ENCODE measurements at places on chromosomes 2 and 18. TPM values are rescaled to one million over a fixed set of nuclear protein-coding genes. Genes with fewer than 3 reads are reported as not detected.

The NGEF gene
- 25.1 TPM for total RNA-seq

The SLC9A4 gene
- not detected for total RNA-seq

The WNT10A gene
- total RNA-seq, result 0.39 TPM

The SMYD1 gene
- not detected for total RNA-seq

The SGPP2 gene
- total RNA-seq, result not detected

The NMUR1 gene
- 0.22 TPM for total RNA-seq

The ZSWIM2 gene
- total RNA-seq, result not detected

The FBXO11 gene
- total RNA-seq, result 72.0 TPM

The NT5DC4 gene
- total RNA-seq, result not detected

The GPR75 gene
- total RNA-seq, result 2.1 TPM

The PFN4 gene
- total RNA-seq, result not detected

The THSD7B gene
- total RNA-seq, result 1.6 TPM

The PAX3 gene
- not detected for total RNA-seq

The SCYGR4 gene
- not detected for total RNA-seq

The UGT1A8 gene
- not detected for total RNA-seq

The HAT1 gene
- total RNA-seq, result 18.8 TPM

The CYP27A1 gene
- 57.6 TPM for total RNA-seq

The LHCGR gene
- 5.7 TPM for total RNA-seq

The ATP8B1 gene
- total RNA-seq, result 14.6 TPM

The EGR4 gene
- not detected for total RNA-seq

The IL1F10 gene
- total RNA-seq, result not detected

The SERPINB13 gene
- not detected for total RNA-seq

The UBXN4 gene
- 62.5 TPM for total RNA-seq

The KIAA2012 gene
- not detected for total RNA-seq

The TACR1 gene
- total RNA-seq, result 10.8 TPM

The SRD5A2 gene
- not detected for total RNA-seq

The SEPTIN10 gene
- 104 TPM for total RNA-seq

The PHOSPHO2 gene
- 17.3 TPM for total RNA-seq

The ITGA4 gene
- total RNA-seq, result 10.7 TPM

The DNAJC5G gene
- 2.5 TPM for total RNA-seq

The CNGA3 gene
- not detected for total RNA-seq

The CROCC2 gene
- total RNA-seq, result 0.44 TPM

The CD302 gene
- 73.2 TPM for total RNA-seq

The CFAP53 gene
- 1.7 TPM for total RNA-seq

The GCG gene
- total RNA-seq, result 1.8 TPM

The UXS1 gene
- total RNA-seq, result 78.9 TPM

The VWC2L gene
- total RNA-seq, result not detected

The ITGAV gene
- 97.1 TPM for total RNA-seq

The PLEKHH2 gene
- 47.7 TPM for total RNA-seq

The CEBPZOS gene
- 21.9 TPM for total RNA-seq

The IL1R2 gene
- total RNA-seq, result 17.7 TPM

The CFAP221 gene
- not detected for total RNA-seq

The HOXD8 gene
- 18.2 TPM for total RNA-seq

The STARD7 gene
- 77.3 TPM for total RNA-seq

The C2orf80 gene
- total RNA-seq, result not detected

The UNC80 gene
- not detected for total RNA-seq

The EVA1A gene
- not detected for total RNA-seq

The SYT4 gene
- not detected for total RNA-seq

The SAP130 gene
- total RNA-seq, result 9.2 TPM

The MEIS1 gene
- total RNA-seq, result 9.0 TPM

The HOXD13 gene
- not detected for total RNA-seq

The ABHD1 gene
- total RNA-seq, result 0.78 TPM

The SLC5A6 gene
- 50.0 TPM for total RNA-seq

The MEP1B gene
- not detected for total RNA-seq

The PIEZO2 gene
- 26.4 TPM for total RNA-seq

The COA5 gene
- 46.8 TPM for total RNA-seq

Measured in tibial nerve (tissue), 4 donors.